ENCODE measurements at places on chromosomes 12 and 14.

DNA sequence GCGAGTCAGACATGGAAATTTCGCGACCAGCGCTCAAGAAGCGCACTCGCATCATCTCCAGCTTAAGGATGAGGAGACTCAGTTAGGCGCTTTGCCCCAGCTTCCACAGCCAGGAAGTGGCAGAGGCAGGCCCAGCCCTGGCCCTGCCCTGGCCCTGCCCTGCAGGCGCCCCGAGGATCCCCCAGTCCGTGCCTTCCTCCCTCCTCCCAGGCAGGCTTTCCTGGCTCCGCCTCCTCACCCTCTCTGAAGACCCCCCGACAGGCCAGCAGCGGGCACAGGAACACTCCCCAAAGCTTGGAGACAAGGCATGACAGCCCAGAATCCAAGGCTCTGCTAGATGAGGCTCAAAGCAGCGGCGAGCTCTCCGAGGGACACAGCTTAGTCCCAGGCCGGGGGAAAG, 25.1 kb downstream of the UBR7 start:
- no peak for DNase-seq

GRCh38 chr12:48940181-48940580, 14.9 kb upstream of the FKBP11 start:
- no peak for DNase-seq

- no peak for DNase-seq
Observed at GRCh38 chr12:41019461-41019860, 168.7 kb upstream of the PDZRN4 start.

DNA sequence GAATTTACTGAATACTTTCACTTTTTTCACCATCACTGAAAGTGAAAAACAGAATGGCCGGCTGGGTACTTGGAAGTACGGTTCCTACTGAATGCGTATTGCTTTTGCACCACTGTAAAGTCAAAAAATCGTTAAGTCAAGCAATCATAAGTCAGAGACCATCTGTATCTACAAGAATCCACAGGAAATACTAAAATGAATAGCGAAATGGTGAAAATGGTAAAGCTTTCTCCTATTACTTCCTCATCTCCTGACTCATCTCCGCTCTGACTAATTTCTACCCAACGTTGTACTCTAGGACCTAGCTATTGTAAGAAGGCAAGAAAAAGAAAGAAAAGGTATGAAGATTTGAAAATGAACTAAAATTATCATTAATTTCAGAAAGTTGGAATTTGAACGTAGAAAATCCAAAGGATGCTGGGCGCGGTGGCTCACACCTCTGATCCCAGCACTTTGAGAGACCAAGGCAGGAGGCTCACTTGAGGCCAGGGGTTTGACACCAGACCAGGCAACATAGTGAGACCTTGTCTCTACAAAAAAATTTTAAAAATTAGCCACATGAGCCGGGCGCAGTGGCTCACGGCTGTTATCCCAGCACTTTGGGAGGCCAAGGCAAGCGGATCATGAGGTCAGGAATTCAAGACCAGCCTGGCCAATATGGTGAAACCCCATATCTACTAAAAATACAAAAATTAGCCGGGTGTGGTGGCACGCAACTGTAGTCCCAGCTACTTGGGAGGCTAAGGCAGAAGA, 5.3 kb upstream of the CDCA4 start:
- no peak for DNase-seq

DNA sequence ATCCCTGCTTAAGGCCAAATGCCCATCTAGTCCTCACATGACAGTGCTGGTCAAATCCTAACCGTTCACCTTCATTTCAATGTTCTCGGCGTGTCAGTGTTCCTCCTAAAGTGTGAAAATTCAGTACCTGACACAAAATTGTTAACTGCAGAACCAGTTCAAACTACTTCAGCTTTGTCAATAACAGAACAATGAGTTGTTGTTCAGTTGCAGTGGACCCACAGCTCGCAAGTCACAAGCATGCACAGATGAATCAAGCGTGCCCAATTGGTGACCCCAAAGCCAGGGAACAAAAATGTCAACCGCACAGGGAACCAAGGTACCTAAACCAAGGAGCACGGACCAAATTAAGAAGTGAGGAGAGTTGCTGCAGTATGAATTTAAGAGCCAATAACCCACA, 23.2 kb downstream of the NRDE2 start:
- DNase-seq, result no peak

- DNase-seq, result no peak
Observed at GRCh38 chr12:18421867-18422266, 160.5 kb downstream of the PIK3C2G start.

GRCh38 chr12:88703790-88704189, 123.5 kb upstream of the KITLG start:
- no peak for DNase-seq

DNA sequence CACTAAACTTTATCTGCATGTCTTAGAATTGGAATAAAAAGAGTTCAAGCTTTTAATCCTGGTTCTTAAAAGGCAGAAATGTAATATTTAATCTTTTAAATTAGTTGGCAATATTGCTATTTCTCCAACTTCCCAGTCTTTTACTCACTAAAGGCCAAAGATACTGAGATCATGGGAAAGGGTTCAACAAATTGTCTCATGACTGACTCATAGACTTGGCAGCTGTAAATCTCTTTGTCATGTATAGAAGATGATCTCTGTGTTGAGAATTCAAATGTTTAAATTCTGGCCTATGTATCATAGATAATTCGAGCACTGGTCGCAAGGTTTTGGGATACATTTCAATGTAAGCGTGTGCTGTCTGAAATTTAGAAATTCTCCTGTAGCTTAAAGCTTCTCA, 40.1 kb upstream of the STRAP start:
- no peak for DNase-seq

GRCh38 chr12:13194401-13195110, 2.0 kb upstream of the EMP1 start:
- DNase-seq, result no peak

- DNase-seq, result no peak
Observed at GRCh38 chr12:117035287-117035686, 63.9 kb downstream of the TESC start.

DNA sequence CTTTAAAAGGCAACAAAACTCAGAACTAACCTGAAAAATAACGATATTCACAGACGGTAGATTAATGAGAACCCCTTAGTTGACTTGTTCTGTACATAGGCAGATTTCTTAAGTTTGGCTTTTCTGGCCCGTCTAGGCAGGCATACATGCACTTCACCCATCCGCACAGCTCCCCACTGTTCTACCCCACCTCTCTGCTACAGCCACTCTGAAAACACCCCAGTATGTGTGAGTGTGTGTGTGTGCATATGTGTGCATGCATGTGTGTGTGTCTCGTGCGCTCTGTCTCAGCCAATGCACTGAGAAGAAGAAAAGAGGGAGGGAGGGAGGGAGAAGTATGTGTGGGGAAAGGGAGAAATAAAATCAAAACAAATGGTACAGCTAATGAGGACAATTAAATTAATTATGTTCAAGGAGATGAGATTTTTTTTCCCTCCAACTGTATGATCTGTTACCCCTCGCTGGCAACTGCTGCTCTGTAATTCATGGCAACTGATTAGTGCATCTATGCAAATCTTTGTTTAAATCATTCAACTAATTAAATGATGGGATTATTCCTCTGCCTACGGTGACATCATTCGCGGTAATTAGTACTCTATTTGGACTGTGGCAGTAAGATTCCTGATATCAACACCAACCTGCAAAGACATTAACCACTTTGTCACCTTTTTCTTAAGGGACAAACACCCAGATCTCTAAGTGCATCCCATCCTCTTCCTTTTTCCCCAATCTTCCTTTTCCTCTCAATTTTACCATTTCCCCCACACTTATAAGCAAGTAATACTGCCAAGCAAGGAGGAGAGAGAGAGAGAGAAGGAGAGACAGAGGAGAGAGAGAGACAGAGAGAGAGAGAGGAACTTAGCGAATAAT, 2.2 kb upstream of the LMO3 start:
- DNase-seq, result no peak

DNA sequence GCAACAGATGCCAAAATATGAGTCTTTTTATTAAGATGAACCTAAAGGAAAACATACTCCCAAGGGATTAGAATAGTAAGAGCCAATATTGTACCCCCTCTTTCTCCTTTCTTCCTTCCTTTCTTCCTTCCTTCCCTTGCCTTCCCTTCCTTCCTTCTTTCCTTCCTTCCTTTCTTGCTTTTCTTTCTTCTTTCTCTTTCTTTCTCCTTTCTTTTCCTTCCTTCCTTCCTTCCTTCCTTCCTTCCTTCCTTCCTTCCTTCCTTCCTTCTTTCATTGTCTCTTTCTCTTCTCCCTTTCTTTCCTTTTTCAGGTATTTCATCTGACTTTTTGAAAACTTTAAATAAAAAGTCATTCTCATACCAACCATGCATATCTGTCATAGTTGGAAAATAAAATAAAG, 892.5 kb downstream of the LRFN5 start:
- no peak for DNase-seq

DNA sequence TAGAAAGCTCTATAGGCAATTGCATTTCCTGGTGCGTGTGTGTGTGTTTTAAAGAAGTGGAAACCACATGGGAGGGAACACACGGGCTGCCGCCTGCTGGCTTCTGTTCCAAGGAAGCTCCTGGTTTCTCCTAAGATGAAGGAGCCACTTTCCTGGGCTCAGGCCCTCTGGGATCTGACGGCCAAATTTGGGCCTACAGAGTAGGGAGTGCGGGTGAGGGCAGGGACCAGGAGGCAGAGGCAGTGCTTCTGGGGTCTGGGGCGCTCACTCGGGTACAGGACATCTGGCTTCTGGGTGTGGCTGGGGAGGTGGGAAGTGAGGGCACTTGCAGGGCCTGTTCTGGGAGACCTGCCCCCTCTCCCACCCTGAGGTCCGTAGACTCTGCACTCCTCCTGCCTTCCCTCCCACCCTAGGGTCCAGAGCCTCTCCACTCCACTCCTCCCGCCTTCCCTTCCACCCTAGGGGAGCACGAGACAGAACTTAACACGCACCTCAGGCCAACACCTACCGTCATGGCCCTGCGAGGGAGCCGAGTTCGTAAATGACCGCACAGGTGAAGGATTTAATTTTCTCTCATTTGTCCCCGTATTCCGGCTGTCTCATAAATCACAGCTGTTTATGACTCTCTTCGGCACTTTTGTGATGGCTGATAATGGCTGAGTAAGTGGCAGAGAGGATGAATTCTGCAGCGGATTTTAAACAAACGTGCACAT, 127.7 kb downstream of the KIF26A start:
- DNase-seq, result no peak

DNA sequence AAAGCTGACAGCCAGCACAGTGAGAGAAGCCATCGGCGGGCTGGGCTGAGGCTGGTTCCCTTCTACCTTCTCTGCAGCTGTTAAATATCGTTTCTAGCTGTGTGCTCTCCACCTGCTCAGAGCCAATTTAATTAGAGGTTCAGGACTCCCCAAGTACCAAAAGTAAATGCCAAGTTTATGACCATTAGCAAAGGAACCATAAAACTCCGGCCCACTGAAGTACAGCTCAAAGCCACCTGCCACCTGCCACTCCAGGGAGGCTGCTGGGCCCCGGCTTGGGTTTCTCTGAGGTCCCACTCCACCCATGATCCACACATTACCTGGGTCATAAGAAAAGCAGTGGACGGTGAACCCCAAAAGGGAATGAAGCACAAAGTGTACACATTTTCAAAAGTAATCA, 272.8 kb downstream of the KSR2 start:
- DNase-seq, result no peak

GRCh38 chr12:55933799-55934742, 3.1 kb downstream of the DGKA start:
- no peak for DNase-seq

DNA sequence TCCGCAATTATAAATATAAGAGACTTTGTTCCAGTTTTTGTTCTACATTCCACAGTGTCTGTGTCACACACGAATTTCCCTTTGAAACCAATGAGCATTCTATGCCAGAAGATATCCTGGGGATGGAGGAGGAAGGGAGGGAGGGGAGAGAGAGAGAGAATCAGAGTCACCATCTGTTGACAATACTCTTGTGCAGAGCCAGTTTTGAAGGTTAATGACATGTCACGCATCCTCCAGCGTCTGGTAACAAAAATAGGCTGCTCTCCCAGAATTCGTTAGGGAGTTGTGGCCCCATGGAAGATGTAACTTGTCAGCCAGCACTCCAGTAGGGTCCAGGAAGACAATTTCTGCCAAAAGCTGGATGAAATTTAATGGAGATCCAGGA, 213.5 kb upstream of the KRR1 start:
- DNase-seq, result no peak

DNA sequence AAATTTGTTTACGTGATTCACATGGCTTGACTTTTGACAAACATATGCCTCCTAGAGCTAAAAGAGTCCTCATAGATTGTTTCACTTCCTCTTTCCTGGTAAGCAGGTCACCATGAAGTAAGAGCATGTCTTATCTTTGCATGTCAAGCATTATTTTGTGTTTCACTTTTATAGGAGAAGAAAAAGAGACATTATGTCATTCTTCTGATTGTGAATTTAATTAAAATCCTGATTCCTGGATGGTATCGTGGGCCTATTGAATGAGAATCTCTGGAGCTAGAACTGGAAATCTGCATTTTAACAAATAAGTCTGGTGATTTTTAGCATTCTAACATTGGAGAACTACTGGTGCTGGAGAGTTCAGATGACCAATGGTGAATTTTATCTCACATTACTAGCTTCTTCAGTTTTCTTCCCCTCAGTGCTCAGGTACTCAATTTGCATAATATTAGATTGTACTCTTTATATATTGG, 218.6 kb upstream of the ATP2B1 start:
- DNase-seq, result no peak

DNA sequence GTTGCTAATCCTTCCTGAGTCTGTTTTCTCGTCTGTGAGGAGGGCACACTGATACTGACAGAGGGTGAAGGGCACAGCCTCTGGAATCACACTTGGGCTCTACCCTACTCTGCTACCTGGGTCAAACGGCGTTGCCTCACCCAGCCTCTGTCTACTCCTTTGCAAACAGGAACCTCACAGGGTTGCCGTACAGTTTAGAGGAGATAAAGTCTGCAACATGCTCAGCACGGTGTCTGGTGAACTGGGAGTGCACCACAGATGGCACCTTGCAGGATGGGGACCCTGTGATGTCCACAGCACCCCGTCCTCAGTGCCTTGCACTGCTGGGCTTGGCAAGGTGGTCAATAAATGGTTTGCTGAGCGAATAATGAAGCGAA, 38.3 kb downstream of the TESC start:
- DNase-seq, result no peak

- no peak for DNase-seq
Observed at GRCh38 chr12:63955831-63956666, 111.5 kb downstream of the SRGAP1 start.
